Activated naive CD4-positive, alpha-beta T cell (primary cell): ENCODE measurements at places on chromosomes 7 and 10.

DNA sequence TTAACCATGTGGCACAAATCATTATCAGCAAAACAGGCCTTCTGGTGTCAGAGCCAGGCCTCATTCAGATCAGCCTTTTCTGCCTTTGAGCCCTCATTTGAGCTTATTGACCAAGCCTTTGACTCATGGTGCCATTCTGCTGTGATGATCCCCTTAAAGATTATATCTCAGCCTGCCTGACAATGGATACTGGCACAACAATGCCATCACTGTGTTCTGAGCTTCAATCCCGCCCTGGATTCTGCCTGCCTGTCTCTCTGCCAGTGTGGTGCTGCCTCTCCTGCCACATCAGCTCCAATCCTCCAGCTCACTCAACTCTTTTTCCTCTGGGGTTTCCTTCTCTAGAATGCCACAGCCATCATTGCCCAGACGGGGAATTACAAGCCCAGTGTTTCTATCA lies 52.6 kb downstream of the SRI start:
- no peak for DNase-seq

DNA sequence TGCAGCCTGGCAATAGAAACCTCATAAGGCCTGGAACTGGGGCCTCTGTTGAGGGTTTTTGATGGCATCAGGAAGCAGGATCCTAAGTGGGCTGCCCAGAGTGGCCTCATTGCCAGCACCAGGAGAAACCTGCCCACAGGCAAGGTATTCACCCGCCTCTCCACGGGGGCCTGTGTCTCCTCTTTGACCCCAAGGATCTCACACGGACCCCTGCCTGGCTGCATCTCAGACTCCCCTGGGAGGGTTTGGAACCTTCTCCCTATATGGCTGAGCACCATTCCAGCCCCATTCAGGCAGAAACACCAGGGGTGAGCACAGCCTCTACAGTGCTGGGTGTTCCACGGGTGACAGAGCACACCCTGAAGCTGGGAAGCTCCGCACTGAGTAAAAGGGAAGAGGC lies 14.6 kb upstream of the C10orf71 start:
- no peak for DNase-seq

GRCh38 chr7:91085175-91085574 lies 179.1 kb upstream of the FZD1 start:
- DNase-seq: no peak

DNA sequence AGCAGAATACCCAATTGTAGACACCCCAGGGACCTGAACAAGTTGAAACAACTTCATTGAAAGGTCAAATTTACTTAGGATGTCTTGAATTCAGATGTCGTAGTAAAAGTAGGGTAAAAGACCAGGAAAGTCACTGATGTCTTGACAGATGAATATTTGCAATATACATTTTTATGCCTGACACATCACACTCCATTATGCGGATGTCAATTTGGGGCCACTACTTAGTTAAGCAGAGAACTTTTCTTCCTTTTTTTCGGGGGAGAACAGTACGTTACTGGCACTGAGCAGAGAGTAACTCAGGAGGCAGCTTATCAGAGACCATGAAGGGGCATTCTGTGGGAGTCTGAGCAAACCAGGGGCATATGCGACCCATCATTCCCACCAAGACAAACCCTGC lies 4.9 kb downstream of the ITGA8 start:
- no peak for DNase-seq

- no peak for DNase-seq
Observed at GRCh38 chr10:58477122-58477521, 35.5 kb upstream of the BICC1 start.

- no peak for DNase-seq
Observed at GRCh38 chr10:61919646-61920215, 18.2 kb downstream of the ARID5B start.

DNA sequence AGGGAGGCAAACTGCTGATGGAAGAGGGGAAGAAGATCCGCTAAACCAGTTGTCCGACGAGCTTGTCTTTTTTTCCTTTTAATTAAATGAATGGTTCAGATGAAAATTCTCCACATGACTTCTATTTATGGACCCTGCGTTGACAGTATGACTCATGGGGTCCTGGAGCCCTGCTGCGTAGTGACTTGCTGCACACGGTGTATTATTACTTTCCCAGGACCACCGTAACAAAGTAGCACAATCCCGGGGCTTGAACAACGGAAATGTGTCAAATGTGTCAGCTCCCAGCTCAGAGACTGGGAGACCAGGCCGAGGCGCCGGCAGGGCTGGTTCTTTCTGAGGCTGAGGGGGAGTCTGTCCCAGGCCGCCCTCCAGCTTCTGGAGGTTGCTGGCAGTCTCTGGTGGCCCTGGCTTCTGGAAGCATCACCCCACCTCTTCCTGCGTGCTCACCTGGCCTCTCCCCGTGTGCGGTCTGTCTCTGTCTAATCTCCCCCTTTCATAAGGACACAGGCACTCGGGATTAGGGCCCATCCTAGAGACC lies 33.8 kb upstream of the MNX1 start:
- no peak for DNase-seq

DNA sequence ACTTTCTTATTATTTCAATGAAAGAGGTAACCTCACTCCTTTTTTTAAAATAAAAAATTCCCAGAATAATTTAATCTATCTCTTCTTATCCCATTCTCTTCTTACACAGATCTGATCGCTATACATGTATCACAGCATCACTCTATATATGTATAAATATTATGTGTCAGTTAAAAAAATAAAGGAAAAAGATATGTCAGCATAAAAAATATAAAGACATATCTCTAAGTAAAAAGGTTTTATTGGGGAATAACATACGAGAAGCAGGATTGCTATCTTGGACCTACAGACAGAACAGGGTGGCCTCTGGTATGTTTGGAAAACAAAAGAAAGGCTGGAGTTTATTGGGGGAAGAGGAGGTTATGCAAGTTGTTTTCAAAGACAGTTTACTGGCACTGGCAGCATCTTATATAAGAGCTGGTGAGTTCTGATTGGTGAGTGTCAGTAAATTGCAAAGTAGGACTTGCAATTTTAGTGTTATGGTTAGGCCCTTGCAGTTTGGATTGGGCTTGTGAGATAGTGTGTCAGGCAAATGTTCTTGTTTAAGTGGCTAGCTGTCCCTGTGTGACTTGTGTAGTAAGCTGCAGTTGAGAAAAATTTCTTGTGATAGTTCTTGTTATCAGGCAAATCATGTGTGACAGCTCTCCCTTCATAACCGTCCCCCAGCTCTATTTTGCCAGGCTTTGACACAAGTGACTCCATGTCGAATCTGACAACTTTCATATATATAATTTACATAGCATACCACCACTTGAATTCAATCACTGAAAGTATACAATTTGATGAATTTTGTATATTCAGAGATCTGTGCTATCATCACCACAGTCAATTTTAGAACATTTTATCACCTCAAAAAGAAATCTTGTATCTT lies 118.2 kb downstream of the HBP1 start:
- no peak for DNase-seq

GRCh38 chr10:30182191-30183054 lies 123.0 kb upstream of the JCAD start:
- DNase-seq: no peak

DNA sequence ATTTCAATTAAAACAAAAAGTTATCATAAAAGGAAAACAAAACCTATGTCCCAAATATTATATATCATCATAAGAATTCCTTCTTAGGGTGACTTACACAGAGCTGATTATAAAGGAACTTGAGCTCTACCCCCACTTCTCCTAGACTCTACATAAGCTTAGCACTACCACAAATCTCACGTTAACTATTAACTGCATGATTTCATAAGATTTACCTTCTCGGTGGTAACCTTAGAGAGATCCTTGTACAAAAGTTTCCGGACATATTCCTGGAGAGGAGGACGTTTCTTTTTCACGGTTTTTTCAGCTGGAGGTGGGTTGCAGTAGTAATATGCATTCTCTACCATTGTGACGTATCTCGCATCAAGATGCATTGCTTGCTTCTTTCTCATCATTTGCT lies 83.7 kb downstream of the UPF2 start:
- DNase-seq: no peak

DNA sequence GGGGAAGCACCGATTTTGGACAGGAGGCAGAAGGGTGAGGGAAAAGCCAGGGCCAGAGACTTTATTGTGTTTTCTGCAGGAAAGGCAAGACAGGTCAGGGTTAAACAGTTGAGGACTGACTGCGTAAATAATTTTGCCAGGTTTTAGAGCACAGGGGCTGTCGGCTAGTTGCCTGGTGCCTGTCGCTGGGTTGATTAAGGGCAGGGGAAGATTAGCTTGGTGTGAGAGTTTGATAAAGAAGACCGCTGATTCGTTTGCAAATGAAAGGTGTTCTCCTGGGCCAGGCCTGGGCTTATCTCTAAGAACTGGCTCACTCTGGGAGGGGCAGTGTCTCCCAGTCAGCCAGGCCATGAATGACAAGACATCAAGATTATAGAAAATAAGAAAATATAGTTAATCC lies 75.6 kb downstream of the SLC37A3 start:
- DNase-seq: no peak

DNA sequence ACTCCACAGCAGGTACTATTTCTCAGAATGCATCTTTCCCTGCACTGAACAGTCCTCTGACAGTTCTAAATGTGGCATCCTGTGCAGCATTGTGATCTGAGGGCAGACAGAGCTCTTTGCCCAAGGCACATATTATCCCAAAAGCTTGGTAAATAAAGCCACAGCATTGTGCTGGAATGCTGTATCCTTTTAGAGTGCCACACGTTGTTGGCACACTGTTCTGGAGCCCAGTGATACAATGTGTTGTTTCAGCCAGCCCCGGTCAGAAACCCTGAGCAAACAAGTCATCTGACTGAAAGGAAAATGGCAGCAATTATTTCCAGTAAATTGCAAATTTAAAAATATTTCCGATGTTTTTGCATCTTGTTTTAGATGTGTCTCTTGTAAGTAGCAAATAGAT lies 45.4 kb downstream of the NAMPT start:
- no peak for DNase-seq

- no peak for DNase-seq
Observed at GRCh38 chr10:79073784-79074432, 5.1 kb downstream of the ZMIZ1 start.

- DNase-seq: no peak
Observed at GRCh38 chr10:77943121-77943901, 16.8 kb upstream of the DLG5 start.

DNA sequence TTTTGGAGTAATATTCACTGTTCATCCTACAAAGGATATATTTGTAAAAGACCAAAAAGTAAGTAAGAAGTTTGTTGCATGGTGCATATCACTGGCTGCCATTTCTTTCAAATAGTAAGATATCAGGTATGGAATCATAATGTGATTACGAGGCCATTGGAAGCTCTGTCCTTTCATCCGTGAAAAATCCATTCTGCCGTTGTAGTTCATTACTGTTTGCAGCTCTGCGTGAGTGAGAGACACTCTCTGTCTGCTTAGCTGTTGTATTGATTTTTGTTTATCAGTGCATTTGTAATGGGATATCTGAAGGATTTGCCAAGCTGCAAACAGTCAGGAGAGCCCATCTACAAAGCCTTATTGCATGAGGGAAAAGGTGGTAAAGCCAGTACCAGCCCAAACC lies 44.1 kb upstream of the SLC39A12 start:
- DNase-seq: no peak

GRCh38 chr7:138755842-138756590 lies 41.8 kb upstream of the TMEM213 start:
- DNase-seq: no peak

DNA sequence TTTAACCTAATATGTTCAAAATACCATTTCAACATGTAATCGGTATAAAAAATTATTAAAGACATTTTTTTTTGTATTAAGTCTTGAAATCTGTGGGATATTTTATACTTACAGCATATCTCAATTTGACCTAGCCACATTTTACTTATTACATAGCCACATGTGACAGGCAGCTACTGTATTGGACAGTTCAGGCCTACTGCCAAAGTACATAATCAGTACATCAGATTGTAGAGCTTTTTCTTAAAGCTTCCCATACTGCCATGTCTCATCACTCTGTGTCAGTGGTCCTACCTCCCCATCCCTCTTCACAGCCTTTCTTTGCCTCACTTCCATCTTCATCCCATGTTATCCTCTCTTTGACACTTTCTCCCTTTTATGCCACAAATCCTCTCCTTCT lies 43.0 kb downstream of the LOXL4 start:
- no peak for DNase-seq

GRCh38 chr7:25122373-25122772 lies 2.7 kb downstream of the CYCS start:
- no peak for DNase-seq

DNA sequence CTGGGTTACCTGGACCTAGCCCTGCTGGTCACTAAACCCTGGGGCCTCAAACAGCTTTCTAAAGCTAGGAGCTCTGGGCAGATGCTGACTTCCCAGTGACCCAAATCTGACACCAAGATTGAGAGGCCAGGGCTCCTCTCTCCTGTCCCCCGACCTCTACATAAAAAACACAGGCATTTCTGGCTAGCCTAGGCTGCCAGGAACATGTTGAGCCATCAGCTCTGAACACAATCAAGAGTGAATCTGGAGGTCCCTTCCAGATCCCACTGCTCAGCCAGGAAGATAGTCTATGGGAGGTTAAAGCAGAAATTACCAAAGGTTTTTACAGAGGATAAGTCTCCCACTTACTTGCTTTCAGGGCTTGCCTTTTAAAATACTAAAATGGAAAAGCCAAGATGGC lies 22.1 kb upstream of the PDE1C start:
- DNase-seq: no peak

DNA sequence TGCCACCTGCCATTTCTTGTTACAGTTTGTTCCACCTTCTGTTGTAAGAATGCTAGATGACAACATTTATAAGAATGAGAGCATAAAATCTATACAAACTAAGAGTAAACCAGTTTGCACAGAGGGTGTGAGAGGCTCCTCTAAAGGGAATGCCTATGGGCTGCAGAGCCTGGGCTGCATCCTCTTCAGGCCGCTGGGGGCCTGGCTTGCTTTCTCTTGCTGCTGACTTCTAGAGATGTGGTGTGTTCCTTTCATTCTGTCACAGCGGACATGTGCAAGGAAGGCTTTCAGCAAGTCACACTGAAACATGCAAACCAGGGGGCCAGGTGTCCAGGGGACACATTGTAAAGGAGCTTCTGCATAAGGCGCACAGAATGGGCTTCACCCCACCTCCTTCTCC lies 7.1 kb upstream of the ATP6V1F start:
- DNase-seq: no peak

GRCh38 chr7:25851332-25852210 lies 300.4 kb upstream of the NFE2L3 start:
- no peak for DNase-seq

DNA sequence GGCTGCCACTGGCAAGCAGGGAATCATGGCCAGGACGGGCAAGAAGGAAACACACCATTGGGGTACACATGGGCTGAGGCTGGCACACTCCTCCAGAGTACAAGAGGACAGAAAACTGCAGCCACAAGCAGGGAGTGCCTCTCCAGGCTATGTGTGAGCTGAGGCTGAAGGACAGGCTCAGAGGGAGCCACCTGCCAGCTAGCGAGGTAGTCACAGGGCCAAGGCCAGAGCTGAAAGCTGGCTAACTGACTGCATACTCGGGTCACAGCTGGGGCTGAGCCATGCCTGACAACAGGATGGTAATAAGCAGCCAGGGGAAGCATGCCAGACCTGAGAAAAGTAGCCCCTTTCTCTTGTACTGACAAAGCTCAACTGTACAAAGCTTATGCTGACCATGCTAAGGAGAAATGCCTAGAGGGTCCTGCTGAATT lies 52.0 kb downstream of the KIF5B start:
- DNase-seq: no peak

- DNase-seq: no peak
Observed at GRCh38 chr7:75565132-75565837, 73.2 kb downstream of the SPDYE5 start.
